ENCODE measurements at places on chromosomes 1 and 21. TPM values are rescaled to one million over a fixed set of nuclear protein-coding genes. Genes with fewer than 3 reads are reported as not detected.

DNA sequence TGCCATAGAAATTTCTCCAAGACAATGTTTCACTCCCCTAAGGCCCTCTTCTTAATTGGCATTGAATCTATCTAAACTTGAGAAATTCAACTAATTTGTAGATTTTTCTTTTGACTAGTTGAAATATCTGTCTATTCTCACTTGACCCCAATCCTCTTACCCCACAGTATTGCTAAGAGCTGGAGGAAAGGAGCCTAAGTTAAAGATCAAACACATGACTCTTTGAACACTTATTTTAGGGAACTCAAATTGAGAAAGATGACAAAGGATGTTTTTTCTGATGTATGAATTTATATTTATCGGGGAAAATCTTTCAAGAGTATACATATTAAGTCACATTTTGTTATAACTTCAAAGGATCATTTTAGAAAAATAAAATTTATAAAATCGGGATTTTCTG lies 3.6 kb downstream of the MR1 start:
- no peak for DNase-seq

The KRTAP19-3 gene
- total RNA-seq = not detected

The ERVH48-1 gene
- 42.9 TPM for total RNA-seq

The ZYG11A gene
- total RNA-seq = 6.8 TPM

DNA sequence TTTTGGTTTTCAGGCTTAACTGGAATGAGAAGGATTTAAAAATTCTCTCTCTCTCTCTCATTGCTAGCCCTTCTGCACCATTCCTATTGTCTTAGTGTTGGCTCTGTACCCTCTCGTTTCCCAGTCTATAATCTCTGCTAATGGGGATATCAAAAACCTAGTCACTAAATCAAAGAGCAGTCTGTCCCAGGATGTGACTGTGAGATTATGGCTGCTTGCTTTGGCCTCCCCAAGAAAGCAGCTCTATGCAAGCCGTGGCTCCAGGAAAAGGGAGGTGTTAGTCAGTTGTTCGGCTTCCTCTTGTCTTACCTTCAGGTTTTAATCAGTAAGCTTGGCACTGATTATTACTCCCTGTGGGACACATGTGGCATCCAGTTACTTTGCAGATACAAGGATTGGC lies 468.8 kb downstream of the USP25 start:
- DNase-seq = no peak

- no peak for DNase-seq
Measured at GRCh38 chr1:110538921-110539320, 19.9 kb upstream of the KCNA10 start.

DNA sequence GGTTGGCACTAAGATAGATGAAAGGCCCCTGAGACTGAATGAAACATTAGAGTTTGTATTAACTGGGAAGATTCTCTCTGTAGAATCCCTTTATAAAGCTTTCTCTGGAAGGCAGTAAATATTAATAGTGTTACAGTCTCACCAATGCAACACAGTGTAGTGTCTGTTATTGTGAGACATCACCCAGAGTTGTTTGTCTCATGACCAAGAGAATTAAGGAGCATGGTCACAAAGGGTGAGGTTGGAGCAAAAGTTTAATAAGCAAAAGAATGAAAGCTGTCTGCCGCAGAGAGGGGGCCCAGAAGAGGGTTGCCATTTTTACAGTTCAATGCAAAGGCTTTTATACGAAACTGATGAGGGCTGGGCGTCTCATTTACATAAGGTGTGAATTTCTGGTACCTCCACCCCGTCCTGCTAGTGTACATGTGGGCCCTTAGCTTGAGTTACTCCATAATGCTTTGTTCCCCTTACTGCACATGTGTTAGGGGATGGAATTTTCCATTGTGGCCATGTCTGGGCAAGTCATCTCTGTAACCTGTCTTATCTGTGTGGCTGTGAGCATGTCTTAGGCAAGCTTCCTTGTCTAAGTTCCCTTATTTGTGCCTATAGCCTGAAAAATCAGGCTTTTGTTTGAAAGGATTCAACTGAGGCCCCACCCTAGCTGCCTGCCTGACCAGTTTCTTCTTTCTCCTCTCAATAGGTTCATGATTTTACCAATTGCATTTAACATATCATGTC lies 184.1 kb downstream of the RASAL2 start:
- DNase-seq = no peak

The SPATA46 gene
- not detected for total RNA-seq
